ENCODE measurements at places on chromosomes 3 and 15. TPM values are rescaled to one million over a fixed set of nuclear protein-coding genes. Genes with fewer than 3 reads are reported as not detected.

- no peak for DNase-seq
These were observed 16.9 kb upstream of the SEMA4B start for GRCh38 chr15:90184119-90184785.

PEX11A gene
- 20.2 TPM for total RNA-seq

DNA sequence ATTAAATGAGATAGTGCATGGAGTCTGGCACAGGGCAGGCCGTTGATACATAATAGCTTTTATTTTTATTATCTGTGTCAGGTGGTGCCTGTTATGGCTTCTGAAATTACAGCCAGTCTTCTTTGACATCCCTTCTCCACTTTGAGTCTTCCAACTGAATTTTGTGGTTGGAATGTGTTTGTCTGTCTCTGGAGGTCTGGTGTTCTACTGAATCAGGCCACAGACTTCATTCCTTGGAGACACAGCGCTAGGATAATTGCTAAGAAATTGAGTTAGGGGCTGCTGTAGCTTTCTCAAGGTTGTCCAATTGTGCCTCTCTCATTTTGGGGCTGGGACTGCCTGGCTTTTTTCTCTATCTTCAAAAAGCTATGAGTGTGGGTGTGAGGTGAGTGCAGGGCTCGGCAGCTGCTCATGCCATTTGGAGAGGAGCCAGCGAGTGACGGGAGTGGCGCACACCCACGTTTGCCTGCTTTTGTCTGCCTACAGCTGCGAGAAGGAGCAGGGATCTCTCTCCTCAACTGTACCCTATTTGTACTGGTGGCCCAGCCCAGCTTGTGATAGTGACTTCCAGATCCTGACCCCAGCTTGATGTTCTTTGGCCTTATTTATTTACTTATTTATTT is 49.8 kb upstream of the SYN2 start:
- no peak for DNase-seq

DNA sequence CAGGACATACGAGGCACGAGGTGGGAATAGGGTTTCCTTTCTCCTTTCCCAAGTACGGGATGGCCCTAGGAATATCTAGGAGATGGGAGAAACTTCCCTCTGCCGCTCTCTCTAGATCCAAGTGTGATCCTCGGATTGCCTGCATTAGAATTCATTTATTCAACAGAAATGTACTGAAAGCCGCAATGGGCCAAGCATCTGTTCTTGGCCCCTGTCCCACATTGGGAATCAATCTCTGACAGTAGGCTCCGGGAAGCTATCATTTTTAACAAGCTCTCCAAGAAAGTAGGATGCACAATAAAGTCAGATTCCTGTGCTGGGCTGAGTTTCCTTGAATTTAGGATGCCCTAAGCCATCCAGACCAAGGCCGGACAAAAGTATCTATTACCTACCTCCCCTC is 37.2 kb upstream of the CA12 start:
- DNase-seq, result no peak

DNA sequence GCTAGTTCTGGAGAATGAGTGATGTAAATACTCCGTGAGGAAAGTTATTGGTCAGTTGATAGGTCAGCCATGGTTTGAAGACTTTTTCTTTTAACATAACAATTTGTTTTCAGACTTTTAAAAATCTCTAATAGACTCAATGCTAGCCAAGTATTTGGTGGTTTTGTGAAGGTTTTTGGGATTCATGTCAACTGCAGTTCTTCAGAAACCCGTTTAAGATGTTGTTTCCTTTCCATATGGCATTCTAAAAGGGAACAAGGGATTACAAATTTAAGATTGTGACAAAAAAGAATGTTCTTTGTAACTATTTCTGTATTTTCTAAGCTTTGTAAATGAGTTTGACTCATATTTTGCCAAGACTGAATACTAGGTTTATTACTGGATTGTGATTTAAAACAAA is 281.7 kb upstream of the COL8A1 start:
- DNase-seq, result no peak

STAC gene
- total RNA-seq, result 7.5 TPM

DNA sequence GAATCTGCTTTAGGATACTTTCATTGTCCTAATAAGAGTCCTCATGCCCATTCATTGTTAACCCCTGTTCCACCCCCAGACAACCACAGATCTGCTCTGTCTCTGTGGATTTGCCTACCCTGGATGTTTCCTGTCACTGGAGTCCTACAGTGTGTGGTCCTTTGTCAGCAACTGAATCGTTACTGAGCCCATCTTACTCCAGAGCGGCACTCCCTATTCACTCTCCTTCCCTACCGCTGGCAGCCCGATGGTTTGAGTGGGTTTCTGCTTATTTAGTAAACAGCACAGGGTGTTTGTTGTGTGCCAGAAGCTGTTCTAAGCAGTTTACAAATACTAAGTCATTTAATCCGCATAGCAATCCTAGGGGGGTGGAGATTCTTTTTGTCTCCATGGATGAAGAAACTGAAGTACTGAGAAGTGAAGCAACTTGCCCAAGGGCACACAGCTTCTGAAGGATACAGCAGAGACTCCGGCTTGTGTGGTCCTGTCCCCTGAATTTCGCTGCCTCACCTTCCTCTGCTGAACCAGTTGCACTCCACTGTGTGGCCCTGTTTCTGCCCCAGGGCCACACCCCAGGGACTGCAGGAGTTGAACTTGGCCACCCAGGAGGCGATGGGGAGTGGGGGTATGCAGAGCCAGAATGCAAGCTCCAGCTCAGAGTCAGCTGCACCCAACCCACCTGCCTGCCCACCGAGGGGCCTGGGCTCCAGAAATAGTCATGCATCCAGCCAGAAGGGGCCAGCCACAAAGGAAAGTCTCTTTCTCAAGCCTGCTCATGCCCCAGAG is 56.5 kb upstream of the SLC6A1 start:
- no peak for DNase-seq

GRCh38 chr3:55484801-55485791 is 2.0 kb downstream of the WNT5A start:
- DNase-seq, result no peak

SNRPN gene
- total RNA-seq, result 99.1 TPM

DLEC1 gene
- 0.42 TPM for total RNA-seq

CPLX3 gene
- total RNA-seq, result not detected

CFAP20DC gene
- 0.23 TPM for total RNA-seq

- DNase-seq, result no peak
These were observed 598 bp upstream of the TGFBR2 start for GRCh38 chr3:30605706-30606300.

HYAL2 gene
- 37.4 TPM for total RNA-seq

DNA sequence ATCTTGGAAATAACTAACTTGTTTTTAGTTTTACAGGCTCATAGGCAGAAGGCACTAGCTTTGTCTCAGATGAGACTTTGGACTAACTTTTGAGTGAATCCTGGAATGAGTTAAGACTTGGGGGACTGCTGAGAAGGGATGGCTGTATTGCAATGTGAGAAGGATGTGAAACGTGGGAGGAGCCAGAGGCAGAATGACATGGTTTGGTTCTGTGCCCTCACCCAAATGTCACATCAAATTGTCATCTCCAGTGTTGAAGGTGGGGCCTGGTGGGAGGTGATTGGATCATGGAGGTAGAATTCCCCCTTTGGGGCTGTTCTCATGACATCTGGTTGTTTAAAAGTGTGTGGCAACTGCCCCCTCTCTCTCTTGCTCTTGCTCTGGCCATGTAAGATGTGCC is 28.8 kb upstream of the CCDC50 start:
- DNase-seq, result no peak

HACL1 gene
- total RNA-seq, result 19.3 TPM

- no peak for DNase-seq
These were observed 2.5 kb downstream of the RORA start for GRCh38 chr15:61226361-61227256.

DNA sequence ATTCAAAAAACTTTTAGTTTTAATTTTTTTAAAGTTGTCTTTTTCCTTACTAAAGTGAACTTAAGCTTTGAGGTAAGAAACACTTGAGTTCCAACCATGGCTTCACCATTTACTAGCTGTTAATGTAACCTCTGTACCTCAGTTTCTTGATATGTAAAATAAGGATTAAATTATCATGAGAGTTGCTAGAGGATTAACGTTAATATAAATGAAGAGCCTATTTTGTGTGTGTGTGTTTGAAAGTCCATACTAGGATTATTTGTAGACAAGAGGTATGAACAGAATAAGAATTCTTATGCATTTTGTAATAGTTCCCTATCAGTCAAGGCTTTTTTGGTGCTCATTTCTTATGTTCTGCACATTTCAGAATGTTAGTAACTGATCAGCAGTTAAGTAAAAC is 93.7 kb downstream of the MME start:
- DNase-seq, result no peak

DNA sequence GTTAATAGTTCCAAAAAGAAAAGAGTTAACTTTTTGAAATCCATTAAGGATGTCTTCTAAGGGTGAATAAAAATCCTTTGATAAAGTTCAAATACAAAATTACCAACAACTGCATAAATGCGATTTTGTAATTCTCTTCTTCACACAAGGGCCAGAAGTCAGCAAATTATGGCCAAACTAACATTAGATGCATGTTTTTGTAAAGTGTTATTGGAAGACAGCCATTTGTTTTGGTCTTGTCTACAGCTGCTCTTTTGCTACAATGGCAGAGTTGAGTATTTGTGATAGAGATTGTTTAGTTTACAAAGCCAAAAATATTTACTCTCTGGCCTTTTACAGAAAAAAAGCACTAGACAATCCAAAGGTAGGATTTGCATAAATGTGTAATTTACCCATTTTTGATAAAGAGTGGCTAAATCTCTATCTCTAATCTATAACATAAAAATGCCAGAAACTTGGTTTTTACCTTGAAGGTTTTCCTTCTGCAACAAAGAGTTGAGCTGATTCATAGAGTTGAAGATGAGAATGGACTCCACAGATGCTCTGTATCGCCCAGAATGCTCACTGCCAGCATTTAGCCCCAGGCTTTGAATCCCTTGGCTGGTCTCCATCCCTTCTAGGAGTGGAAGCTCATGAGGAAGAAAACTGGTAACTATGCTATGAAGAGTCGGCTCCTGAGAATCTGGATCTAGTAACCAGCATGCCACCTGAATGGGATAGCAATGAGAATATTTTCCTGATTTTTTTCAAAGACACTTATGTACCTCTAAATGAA is 64.5 kb downstream of the POLQ start:
- DNase-seq, result no peak

GRCh38 chr3:136731274-136731884 is 20.8 kb downstream of the STAG1 start:
- DNase-seq, result no peak

GRCh38 chr3:63807961-63808565 is 11.0 kb upstream of the C3orf49 start:
- DNase-seq, result no peak

CFAP91 gene
- total RNA-seq, result 4.6 TPM

MCTP2 gene
- 14.6 TPM for total RNA-seq

DNA sequence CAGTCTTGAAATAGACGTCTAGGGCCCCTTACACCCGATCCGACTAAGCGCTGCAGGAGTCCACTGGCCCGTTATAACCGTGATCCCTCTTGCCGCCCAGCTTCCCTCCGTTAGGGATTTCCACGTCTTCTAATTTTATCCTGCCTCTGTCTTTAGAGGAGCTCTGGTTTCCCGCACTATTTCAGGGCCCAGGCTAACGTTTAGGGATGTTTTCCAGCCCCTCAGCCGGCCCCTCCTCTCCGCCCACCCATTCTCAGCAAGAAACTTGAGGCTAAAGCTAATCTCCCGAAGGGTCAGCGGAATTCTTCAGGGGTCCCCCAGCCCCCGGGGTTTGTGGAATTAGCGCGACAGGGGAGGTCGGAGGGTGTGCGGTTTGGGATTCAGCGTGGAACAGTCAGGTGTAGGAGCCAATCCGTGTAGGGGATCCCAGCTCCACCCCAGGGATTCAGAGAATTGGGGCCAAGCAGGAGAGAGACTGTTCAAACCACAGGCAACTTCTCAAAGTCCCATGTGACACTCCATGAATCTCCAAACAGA is 1.6 kb downstream of the PTX3 start:
- DNase-seq, result no peak

VGLL3 gene
- total RNA-seq, result 26.2 TPM

- no peak for DNase-seq
These were observed 47.9 kb downstream of the KBTBD12 start for GRCh38 chr3:127962937-127963336.

GRCh38 chr15:99556011-99556410 is 9.8 kb upstream of the MEF2A start:
- no peak for DNase-seq

- DNase-seq, result no peak
These were observed 3.0 kb upstream of the NGRN start for GRCh38 chr15:90262426-90262825.

- DNase-seq, result no peak
These were observed 659.0 kb downstream of the NTRK3 start for GRCh38 chr15:87597346-87598052.

GRCh38 chr3:156353563-156353962 is 201.4 kb downstream of the SSR3 start:
- DNase-seq, result no peak
